ENCODE measurements at places on chromosomes 16 and 17.
A peak's percentile ranks its signal among the peaks of the same experiment; 100 is the strongest.

GRCh38 chr16:50169555-50170096 lies 16.5 kb downstream of the TENT4B start:
- peaks cover 35% of the 10 kb centered on the region for H3K4me1 ChIP-seq
- no peak overlapping the region for H3K4me3 ChIP-seq
- H3K27ac ChIP-seq, result peak overlapping the region; percentile 24

DNA sequence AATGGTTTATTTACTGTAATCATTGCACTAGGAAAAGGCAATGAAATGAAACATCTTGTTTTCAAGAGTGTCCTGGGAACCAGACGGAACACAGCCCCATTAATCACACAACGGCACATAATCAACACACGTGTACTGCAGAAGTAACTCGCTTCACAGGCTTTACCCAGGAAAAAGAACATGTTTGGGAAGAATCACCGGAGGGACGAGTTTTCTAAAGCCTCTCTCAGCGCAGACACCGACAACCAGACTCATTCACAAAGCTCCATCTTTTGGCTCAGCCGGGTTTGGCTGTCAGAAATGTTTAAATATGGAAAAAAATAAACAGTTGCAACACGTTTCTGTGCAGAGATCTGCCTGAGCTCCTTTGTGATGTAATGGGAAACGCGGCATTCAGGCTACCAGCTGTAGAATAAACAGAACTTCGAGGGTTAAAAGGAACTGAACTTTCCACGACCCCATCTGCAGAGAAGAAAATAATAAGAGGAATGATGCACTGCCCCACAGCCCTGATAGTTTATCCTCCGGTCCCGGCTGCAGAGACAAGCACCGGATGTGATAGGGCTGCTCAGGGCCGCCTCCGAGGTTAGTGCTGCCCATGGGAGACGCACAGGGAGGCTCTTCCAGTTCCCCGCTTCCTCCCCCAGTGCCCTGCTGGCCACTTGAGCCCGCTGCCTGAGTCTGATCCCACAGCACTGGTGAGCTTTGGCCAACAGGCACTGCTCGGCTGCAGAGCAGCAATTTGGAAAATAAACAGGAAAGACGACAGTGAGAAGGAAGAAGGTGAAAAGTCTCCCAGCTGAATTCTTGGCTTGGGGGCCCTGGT lies 119.8 kb downstream of the HIC1 start:
- DNase-seq, result no peak
- H3K4me3 ChIP-seq, result no peak overlapping the region
- H3K36me3 ChIP-seq, result peaks cover 14% of the 10 kb centered on the region
- H3K27me3 ChIP-seq, result no peaks in the 10 kb centered on the region

GRCh38 chr17:61817452-61817851 lies 45.9 kb downstream of the BRIP1 start:
- H3K4me1 ChIP-seq, result peaks cover 40% of the 10 kb centered on the region
- H3K27me3 ChIP-seq, result no peaks in the 10 kb centered on the region
- H3K4me3 ChIP-seq, result no peak overlapping the region
- no peak overlapping the region for H3K27ac ChIP-seq
- DNase-seq, result no peak

- H3K27me3 ChIP-seq, result no peaks in the 10 kb centered on the region
- no peak overlapping the region for H3K27ac ChIP-seq
- no peak overlapping the region for H3K4me3 ChIP-seq
- no peaks in the 10 kb centered on the region for H3K36me3 ChIP-seq
Measured at GRCh38 chr17:4843321-4844000, 10.3 kb downstream of the MINK1 start.

DNA sequence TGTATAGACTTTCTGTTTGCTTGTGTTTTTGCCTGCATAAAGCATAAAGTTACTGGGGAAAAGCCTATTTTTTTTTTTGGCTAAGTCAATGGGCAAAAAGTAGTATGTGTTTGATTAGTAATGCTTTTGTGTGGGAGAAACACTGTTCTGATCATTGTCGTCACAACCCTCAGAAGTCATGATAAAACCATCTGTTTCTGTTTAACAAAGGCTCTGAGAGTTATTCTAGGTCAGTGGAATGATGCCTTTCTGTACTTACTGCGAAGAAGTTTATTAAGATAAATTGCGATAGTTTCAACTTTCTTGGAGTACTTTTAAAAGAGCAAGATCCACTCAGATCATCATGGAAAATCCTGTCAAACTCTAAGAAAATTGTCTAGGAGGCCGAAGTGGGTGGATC lies 80.9 kb downstream of the PRKCA start:
- H3K27ac ChIP-seq, result no peak overlapping the region
- no peaks in the 10 kb centered on the region for H3K36me3 ChIP-seq
- H3K4me3 ChIP-seq, result no peak overlapping the region
- DNase-seq, result no peak

- H3K4me1 ChIP-seq, result no peaks in the 10 kb centered on the region
- H3K27ac ChIP-seq, result no peak overlapping the region
- H3K4me3 ChIP-seq, result no peak overlapping the region
- no peaks in the 10 kb centered on the region for H3K27me3 ChIP-seq
- no peak for DNase-seq
- no peaks in the 10 kb centered on the region for H3K36me3 ChIP-seq
Measured at GRCh38 chr16:23324727-23325126, 22.6 kb downstream of the SCNN1B start.

DNA sequence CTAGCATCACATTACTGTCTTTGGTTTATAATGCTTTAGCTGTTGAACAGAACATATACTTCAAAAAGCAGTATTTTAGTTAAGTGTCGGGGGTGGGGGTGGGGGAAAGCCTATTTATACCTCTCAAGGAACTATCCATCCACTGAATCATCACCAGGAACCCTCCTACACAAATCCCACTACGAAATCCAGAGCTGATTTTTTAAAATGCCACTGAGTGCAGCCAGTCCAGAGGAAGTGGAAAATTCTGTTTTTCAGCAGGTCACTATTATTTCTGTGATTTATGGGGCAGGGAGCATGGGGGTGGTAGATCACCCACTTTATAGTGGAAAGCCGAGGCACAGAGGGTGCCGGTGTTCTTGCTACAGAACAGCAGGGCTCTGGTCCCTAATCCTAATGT lies 284.1 kb downstream of the SOX9 start:
- no peaks in the 10 kb centered on the region for H3K27me3 ChIP-seq
- H3K36me3 ChIP-seq, result no peaks in the 10 kb centered on the region
- no peak overlapping the region for H3K4me3 ChIP-seq

DNA sequence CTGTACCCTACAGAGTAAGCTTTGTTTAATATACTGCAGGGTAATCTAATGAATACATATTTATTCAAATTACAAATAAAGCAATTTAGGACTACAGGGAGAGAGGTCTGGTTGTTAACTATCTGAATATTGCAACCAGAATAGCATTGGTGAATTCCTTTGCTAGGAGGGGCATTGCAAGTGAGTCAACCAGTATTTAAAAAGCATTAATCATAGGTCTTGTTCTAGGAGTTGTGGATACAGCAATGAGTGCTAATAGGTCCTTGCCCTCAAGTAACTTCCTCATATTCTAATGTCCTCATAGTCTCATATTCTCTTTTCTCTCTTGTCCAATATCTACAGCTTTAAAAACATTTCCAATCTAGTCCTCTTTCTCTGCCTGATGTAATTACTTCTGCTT lies 531.4 kb downstream of the CDH11 start:
- DNase-seq, result no peak
- no peak overlapping the region for H3K4me3 ChIP-seq
- no peaks in the 10 kb centered on the region for H3K27me3 ChIP-seq
- no peaks in the 10 kb centered on the region for H3K4me1 ChIP-seq

DNA sequence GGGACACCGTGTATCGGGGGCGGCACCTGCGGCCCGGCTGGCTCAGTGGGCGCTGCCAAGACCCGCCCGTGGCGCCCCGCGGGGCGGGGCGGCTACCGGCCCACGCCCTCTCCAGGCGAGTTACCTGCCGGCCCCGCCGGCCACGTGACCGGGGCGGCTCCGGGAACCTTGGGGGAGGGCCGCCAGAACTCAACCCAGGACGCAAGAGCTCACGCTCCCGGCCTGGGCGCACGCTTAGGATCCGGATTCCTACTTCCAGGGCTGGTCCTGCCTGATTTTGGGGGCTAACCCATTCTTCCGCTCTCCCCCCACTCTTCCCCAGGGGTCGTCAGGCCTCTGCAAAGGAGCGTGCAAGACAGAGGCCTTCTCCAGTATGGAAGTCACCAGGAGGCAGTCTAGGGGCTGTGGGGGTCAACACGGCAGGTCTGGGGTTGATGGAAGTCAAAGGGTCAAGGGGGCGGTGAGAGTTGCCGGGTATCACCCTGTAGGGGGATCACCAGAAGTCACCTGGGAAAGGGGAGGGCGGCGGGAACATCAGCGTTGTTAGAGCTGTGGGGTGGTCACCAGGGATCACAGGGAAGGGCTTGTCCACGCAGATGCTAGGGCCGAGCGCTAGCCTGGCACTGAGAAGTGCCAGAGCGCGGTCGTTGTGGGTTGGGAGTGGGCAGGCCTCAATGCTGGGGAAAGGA lies 354 bp upstream of the ESRP2 start:
- DNase-seq, result peak; percentile 46
- no peaks in the 10 kb centered on the region for H3K36me3 ChIP-seq
- peaks cover 31% of the 10 kb centered on the region for H3K4me1 ChIP-seq
- H3K4me3 ChIP-seq, result peak overlapping the region; percentile 87
- no peak overlapping the region for H3K27ac ChIP-seq
- H3K27me3 ChIP-seq, result no peaks in the 10 kb centered on the region

- H3K36me3 ChIP-seq, result no peaks in the 10 kb centered on the region
- DNase-seq, result no peak
- peaks cover 25% of the 10 kb centered on the region for H3K27me3 ChIP-seq
- H3K4me3 ChIP-seq, result no peak overlapping the region
- no peak overlapping the region for H3K27ac ChIP-seq
Measured at GRCh38 chr16:20369452-20370054, 17.0 kb upstream of the UMOD start.

GRCh38 chr17:45261577-45262515 lies at the start of gene SPATA32:
Gene SPATA32 (minus strand): TSS chr17:45262094. CDS start chr17:45262016, 78 bp downstream.
- peaks cover 5% of the 10 kb centered on the region for H3K36me3 ChIP-seq
- peak within 1 kb of the TSS; percentile 65 for H3K4me3 ChIP-seq
- H3K27ac ChIP-seq, result peak within 1 kb of the TSS; percentile 39

DNA sequence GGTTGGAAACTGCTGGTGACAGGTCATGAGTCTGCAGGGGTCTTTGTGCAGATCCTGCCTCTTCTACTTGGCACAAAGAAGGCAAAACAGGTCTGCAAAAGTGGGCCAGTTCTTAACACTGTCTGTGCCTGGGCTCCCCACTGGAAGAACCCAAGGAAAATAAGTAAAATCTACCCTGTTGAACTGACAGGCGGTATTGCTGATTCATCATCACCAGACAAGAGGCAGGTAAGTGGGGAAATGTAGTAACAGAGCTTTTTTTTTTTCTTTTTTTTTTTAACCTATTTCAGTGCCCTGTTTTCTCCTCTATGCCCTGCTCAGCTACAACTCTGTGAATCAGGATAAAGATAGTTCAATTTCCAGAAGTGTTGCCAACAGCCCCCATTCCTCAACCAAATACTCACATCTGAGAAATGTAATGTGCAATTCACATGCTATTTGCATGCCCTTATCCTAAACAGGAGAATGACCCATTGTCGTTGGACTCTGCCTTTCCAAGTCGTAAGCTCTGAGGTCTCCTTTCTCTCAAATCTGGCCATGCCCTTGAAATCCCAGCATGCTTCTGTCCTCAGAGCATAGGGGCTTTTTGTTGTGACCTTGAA lies 237.0 kb downstream of the SOX9 start:
- DNase-seq, result no peak
- no peak overlapping the region for H3K4me3 ChIP-seq
- H3K36me3 ChIP-seq, result no peaks in the 10 kb centered on the region

DNA sequence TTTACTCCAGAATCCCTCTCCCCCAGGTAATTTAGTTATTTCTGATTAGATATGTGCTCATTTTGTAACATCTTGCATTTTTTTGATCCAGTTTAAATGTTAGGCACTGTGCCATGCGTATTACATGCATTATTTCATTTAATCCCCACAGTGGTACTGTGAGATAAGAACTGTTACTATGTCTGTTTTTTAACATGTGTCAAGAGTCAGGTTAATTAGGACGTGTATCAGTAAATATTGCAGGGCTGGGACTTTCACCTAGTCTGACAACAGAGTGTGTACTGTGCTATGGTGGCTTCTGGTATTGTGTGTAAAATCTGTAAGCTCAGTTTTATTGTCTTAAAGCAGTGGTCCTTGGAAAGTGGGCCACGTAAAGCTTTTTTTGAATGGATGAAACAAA lies 10.6 kb downstream of the RSPRY1 start:
- H3K4me3 ChIP-seq, result no peak overlapping the region
- H3K27me3 ChIP-seq, result no peaks in the 10 kb centered on the region

GRCh38 chr17:80246266-80246681 lies 14.4 kb upstream of the RNF213 start:
- H3K27me3 ChIP-seq, result no peaks in the 10 kb centered on the region
- H3K36me3 ChIP-seq, result no peaks in the 10 kb centered on the region

- H3K27me3 ChIP-seq, result peaks cover 16% of the 10 kb centered on the region
- H3K27ac ChIP-seq, result no peak overlapping the region
- H3K36me3 ChIP-seq, result no peaks in the 10 kb centered on the region
Measured at GRCh38 chr17:60127068-60128064, 22.4 kb upstream of the CA4 start.

GRCh38 chr16:12142157-12142556 lies 165.6 kb downstream of the SNX29 start:
- H3K27me3 ChIP-seq, result no peaks in the 10 kb centered on the region
- no peak overlapping the region for H3K4me3 ChIP-seq
- peaks cover 9% of the 10 kb centered on the region for H3K4me1 ChIP-seq
- DNase-seq, result no peak
- peaks cover 10% of the 10 kb centered on the region for H3K36me3 ChIP-seq
- no peak overlapping the region for H3K27ac ChIP-seq
